Activated CD4-positive, CD25-positive, alpha-beta regulatory T cell (primary cell): ENCODE measurements at places on chromosomes 2 and 18.

DNA sequence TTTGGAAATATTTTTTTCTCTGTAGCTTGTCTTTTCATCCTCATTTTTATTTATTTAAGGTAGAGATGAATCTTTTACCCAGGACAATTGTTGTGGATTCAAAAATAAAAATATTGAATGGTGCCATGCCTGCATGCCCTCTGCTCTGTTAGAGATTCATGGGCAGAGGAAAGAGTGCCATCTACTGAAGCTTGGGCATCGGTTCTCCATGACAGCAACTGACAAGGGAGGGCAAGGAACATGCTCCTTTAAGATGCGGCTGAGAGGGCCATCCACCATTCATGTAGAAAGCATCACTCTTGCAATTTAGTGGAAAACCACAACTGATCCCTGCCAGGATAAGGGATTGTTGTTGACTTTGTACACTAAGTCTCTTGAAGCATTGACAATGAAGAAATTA is 79.9 kb downstream of the PARD3B start:
- DNase-seq: no peak

DNA sequence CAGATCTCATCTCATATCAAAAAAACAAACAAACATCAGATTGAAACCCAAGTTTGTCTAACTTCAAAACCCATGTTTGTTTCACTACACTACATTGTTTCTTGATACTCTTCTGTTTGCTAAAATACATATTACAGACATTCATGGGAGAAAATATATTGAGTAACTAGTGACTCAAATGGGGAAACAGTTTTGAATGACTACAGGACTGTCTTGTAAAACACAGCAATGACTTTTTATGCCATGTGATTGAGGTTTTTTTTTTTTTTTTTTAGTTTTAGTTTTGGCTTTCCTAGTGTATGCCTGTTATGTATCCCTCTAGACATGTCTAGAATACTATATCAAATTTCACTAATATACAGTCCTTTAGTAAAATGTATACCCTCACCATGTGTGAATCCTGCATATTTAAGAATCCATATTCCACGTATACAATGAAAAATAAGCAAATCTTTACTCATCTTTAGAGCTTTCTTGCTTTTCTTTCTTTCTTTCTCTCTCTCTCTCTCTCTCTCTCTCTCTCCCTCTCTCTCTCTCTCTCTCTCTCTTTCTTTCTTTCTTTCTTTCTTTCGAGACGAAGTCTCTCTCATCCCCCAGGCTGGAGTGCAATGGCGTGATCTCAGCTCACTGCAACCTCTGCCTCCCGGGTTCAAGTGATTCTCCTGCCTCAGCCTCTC is 46.6 kb upstream of the SERTAD2 start:
- no peak for DNase-seq

DNA sequence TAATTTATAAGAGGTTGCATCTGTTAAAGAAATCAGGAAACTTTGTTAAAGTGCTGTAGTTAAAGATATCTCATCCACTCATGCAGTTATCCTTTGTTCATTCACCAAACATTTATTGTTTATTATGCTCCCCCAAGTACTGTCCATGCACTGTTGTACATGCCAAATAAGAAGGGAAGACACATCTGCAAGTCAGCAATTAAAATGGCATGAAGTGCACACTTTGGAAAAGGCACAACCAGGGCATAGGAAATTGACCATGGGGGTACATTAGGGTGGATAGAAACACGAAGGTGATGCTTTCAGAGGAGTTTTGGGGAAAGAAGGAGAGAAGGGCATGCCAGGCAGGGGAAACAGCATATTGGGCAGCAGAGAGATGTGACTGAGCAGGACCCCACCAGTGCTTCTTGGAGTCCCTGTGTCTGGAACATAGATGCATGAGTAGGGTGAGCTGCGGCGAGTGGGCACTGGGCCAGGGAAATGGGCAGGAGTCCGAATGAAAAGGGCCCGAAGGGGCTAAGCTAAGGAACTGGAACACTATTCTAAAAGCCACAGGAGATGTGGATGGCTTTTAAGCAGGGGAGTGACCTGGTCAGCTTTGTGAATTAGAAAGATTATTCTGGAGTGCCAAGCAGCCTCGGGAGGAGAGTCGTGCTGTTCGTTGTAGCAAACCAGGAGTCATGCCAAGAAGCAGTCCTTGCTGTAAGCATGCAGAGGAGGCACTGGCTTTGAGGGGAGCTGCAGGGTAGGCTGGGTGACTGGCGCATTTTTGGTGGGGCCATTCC is 316.3 kb downstream of the AGPS start:
- no peak for DNase-seq

DNA sequence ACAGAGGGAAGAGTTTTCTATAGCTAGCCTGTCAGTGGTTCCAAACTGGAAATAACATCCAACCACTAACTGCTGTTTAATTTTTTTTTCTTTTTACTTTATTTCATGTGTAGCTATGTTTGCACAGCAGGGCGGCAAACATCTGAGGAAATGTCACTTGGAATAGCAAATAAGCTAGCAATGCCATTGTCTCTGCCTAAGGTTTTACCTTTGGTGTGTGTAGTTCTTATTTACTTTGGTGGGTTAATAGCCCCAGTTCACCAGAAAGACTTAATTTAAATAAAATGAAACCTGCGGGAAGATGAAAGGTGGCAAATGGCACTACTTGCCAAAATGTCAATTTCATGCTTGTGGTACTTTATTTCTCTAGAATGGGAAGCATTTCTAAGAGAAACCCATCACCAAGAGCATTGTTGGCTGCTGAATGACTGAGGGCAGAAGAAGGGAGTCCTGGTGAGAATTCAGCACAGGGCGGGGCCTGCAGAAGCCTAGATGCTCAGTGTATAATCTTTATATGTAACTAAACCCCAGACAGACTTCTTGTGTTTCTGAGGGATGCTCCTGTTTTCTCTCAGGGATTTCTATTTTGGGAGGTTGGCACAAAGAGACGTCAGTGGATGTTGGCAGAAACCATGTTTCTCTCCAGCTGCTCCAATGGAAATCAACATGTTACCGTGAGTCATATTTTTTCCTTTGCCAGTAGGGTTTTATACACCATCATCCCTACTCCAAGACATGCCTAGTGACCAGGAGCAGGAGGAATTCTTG is 300.4 kb upstream of the NT5C1B start:
- no peak for DNase-seq

GRCh38 chr18:58213440-58213839 is 169.4 kb downstream of the NEDD4L start:
- DNase-seq: no peak
